Breast epithelium (tissue), 4 donors: ENCODE measurements at places on chromosomes 1 and 21. TPM values are rescaled to one million over a fixed set of nuclear protein-coding genes. Genes with fewer than 3 reads are reported as not detected.

DNA sequence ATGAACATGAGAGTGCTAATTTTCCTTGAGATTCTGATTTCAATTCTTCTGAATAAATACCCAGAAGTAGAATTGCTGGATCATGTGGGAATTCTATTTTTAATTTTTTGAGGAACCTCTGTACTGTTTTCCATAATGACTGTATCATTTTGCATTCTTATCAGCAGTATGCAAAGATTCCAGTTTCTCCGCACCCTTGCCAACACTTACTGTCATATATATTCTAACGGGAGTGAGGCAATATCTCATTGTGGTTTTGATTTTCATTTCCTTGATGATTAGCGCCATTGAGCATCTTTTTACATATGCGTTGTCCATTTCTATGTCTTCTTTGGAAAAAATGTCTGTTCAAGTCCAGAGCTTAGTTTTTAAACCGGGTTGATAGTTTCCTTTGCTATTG, 33.2 kb downstream of the VCAM1 start:
- no peak overlapping the region for H3K27ac ChIP-seq
- H3K4me3 ChIP-seq, result no peak overlapping the region
- H3K27me3 ChIP-seq, result no peaks in the 10 kb centered on the region
- no peak for DNase-seq

- H3K27ac ChIP-seq, result no peak overlapping the region
- H3K36me3 ChIP-seq, result no peaks in the 10 kb centered on the region
- H3K4me1 ChIP-seq, result no peaks in the 10 kb centered on the region
- H3K27me3 ChIP-seq, result no peaks in the 10 kb centered on the region
Measured at GRCh38 chr1:65458730-65459396, 38.4 kb downstream of the LEPR start.

DNA sequence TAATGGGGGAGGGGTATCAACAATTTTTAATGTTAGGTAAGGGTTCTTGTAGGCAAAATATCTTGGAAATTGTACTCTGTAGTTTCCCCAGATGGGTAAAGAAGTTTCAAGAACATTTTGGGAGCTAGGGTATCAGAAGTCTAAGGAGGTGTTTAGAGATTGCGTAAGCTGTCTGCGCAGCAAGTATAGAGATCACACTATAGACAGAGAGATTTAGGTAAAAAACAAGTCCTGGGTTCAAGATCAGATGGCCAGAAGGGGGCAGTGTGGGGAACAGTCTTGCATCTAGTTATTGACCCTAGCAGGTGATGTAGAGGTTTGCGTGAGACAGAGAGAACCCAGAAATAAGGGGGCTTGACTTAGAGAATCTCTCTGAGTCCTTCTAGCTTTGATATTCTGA, 80.8 kb downstream of the S1PR1 start:
- no peak overlapping the region for H3K27ac ChIP-seq
- no peaks in the 10 kb centered on the region for H3K4me1 ChIP-seq
- no peaks in the 10 kb centered on the region for H3K27me3 ChIP-seq
- no peak for DNase-seq
- no peaks in the 10 kb centered on the region for H3K36me3 ChIP-seq

- no peaks in the 10 kb centered on the region for H3K36me3 ChIP-seq
- H3K4me3 ChIP-seq, result no peak overlapping the region
- H3K27me3 ChIP-seq, result no peaks in the 10 kb centered on the region
- no peaks in the 10 kb centered on the region for H3K4me1 ChIP-seq
- no peak for DNase-seq
- no peak overlapping the region for H3K27ac ChIP-seq
Measured at GRCh38 chr1:156999596-157000320, 45.8 kb downstream of the ARHGEF11 start.

- H3K27ac ChIP-seq, result no peak overlapping the region
- no peaks in the 10 kb centered on the region for H3K27me3 ChIP-seq
- no peak overlapping the region for H3K4me3 ChIP-seq
Measured at GRCh38 chr1:29134695-29135028, 11.0 kb upstream of the TMEM200B start.

DNA sequence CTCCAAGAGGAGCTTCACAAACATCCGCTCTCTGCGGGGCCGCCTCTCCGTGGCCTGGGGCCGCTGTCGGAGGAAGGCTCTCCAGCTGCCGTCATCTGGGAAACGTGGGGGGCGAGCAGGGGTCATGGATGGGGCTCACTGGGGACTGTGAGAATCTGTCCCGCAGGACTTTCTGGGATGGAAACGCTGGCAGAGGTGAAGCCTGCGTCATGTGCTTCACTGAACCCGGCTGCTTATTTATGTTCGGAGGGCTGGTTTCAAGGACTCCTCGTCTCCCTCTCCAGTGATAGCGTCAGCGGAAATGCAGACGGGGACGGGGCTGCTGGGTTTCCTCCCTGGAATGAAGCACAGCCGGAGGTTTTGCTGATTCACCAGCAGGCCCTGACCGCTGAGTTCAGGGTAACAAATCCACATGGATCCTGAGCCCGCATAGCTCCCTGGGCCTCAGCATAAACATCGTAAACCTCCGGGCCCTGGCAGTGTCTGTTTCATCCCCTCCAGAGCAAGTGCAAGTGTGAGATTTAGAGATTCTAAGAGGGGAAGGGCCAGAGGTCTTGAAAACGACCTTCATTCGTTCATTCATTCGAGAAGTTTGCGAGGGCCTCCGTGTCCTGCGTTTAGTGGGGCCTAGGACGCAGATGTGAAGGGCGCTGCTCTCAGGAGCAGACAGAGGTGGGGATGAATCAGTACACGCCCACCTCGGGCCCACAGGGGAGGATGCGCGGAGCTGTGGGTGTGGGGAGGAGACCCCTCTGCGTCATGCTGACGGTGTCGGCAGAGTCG, 7.0 kb upstream of the POFUT2 start:
- no peaks in the 10 kb centered on the region for H3K36me3 ChIP-seq
- peak overlapping the region; percentile 44 for H3K4me3 ChIP-seq
- peak; percentile 54 for DNase-seq
- peaks cover 11% of the 10 kb centered on the region for H3K4me1 ChIP-seq
- no peaks in the 10 kb centered on the region for H3K27me3 ChIP-seq
- H3K27ac ChIP-seq, result peak overlapping the region; percentile 97

DNA sequence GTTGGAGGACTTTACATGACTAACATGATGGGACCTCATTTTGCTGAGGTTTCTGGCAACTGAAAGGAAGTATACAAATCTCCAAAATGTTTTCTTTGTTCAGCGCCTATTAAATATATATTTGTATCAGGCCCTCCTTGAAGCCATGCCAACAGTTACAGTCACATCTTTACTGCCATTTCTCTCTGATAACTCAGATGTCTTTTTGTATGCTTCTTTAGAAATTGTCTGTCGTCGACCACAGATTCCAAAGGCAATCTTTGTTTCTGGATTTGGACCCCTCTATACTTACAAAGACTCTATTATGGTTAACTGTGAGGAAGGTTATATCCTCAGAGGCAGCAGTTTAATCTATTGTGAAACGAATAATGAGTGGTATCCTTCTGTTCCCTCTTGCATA, 69.4 kb downstream of the C4BPA start:
- no peak for DNase-seq
- no peaks in the 10 kb centered on the region for H3K27me3 ChIP-seq
- H3K4me3 ChIP-seq, result no peak overlapping the region
- no peaks in the 10 kb centered on the region for H3K4me1 ChIP-seq

Gene CHIA
- total RNA-seq, result not detected

Gene CFHR4
- not detected for total RNA-seq

Gene ETNK2
- total RNA-seq, result 13.8 TPM

Gene OR2T29
- total RNA-seq, result not detected
